GDM1 (cell line): ENCODE measurements at places on chromosomes 5 and 9.

- no peak for DNase-seq
These were observed 94.7 kb upstream of the SAP30L start for GRCh38 chr5:154351141-154351540.

DNA sequence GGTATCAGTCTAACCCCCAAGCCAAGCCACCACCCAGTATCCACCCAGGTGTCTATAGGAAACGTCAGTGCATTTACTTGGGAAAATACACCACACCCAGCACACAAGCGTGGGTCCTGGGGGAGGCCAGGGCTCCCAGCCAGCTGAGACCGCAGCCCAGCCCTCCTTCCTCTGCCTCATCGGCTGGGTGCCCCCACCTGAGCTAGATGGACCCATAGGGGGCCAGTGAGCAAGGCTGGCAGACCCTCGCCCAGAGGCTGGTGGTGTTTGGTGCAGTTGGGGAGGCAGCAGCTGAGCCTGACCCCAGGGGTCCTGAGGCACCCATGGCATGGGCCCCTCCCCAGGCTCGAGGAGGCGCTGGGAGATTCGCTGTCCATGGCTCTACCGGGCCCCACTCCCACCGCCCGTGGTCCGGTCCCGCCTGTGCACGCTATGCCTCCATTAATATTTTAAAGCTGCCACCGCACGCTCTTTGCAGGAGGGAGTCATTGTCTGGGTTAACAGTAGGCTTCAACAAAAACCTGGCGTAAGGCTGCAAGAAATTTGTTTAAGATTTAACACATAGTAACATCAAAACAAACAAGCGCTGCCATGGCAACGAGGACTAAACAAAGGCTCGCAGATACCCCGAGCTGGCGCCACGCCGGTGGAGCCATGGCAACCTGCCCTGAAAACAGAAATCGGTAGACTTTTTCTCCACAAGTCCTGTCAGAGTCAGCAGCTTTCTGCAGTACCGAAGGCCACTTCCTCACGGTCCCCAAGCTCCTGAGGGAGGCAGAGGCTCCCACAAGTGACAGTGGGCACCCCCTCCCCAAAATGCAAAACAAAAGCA, 20.6 kb downstream of the TPPP start:
- no peak for DNase-seq

DNA sequence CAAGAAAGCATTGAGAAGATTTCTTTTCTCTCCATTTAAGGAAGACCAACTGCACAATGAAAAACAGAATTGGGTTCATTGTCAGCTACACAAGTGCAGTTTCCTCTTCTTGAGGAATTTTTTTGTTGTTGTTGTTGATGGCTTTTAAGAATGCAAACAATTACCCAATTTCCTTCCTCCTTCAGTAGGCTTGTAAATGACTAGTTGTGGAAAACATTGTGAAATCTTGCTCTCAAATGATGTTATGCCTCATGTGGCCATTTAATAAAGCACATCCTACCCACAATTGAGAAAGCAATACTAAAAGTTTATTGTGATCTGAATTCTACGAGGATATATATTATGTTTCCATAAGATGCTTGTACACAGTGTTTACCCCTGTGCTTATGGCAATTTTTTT, 171.6 kb downstream of the FAM174A start:
- DNase-seq = no peak

DNA sequence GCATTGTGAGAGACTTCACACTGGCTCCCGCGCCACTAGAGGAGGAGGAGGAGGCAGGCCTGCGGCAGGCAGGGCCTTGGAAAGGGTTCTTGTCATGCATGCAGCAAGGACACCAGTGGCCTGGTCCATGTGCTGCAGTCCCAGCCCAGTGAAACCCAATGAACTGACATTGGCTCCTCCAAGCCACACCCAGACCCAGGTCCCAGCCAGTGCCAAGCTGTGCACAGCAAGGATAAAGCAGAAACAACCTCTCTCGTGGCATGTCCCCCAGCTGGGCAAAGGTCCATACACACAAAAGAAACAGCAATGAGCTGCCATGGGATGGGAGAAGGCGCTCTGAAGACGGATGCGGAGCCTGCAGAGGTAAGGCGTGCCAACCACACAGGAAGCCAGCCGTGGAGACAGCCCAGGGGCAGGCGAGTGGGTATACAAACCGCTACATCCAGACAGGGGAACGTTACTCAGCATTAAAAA, 89.2 kb downstream of the SEMA4D start:
- DNase-seq = peak; percentile 83
